ENCODE measurements at places on chromosomes 11 and 22.
A peak's percentile ranks its signal among the peaks of the same experiment; 100 is the strongest.

- no peak for DNase-seq
These were observed 42.2 kb downstream of the USP28 start for GRCh38 chr11:113833151-113833550.

- no peak for DNase-seq
These were observed 21.6 kb downstream of the USH1C start for GRCh38 chr11:17522655-17523054.

GRCh38 chr11:92776676-92777075 is 192.8 kb upstream of the MTNR1B start:
- DNase-seq, result no peak

DNA sequence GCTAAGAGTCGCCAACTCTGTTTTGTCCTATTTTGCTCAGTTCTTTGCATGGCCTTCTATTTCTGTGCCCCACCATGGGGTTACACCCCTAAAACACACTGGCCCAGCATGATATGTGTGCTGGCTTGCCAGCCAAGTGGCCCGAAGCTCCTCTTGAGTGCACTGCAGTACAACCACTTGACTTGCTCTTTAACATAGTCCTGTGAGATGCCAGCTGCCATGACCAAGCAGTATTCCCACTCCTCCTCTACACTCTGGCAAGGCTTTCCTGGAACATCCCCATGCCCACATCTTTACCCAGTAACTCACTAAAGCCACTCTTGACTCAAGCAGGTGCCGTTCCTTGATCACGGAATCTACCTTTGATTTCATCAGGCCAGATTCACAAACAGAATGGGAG is 102.9 kb upstream of the GAL start:
- no peak for DNase-seq

DNA sequence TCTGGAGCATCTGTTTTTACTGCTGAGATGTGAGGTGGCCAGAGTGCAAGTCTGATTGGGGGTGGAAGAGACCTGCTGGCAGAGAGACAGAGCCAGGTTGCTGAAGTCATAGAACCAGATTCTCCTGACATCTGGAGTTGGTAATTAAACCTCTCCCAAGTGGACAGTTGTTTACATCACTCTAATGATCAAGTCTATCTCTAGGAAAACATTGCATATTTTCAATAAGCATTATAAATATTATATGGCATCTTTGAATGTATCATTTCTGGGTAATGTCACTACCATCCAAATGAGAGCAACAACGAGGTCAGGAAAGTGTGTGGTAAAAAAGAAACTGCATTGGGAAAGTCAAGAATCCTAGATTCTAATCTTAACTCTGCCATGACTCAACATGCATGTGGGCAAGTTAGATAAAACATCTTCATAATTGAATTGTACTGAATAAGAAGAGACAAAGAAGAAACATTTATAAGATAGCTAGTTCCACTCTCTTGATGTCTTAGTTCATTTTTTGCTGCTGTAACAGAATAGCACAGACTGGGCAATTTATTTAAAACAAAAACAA is 351.2 kb upstream of the API5 start:
- no peak for DNase-seq

DNA sequence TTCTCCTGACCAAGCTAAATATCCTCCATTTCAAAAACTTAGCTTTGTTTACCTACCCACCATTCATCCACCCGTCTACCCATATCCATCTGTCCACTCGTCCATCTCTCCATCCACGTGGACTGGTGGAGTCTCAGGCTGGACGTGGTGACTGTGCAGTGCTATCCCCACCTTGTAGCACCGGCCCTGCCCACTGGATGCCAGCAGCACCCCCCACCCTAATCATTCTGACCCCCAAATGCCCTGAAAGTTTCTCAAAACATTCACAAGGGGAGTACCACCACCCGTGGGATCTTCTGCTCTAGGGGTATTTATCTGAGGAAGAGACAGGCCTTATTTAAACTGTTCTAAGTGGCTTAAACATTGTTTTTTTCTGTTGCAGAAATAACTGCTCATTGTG is 206.4 kb downstream of the TBC1D22A start:
- DNase-seq, result no peak

DNA sequence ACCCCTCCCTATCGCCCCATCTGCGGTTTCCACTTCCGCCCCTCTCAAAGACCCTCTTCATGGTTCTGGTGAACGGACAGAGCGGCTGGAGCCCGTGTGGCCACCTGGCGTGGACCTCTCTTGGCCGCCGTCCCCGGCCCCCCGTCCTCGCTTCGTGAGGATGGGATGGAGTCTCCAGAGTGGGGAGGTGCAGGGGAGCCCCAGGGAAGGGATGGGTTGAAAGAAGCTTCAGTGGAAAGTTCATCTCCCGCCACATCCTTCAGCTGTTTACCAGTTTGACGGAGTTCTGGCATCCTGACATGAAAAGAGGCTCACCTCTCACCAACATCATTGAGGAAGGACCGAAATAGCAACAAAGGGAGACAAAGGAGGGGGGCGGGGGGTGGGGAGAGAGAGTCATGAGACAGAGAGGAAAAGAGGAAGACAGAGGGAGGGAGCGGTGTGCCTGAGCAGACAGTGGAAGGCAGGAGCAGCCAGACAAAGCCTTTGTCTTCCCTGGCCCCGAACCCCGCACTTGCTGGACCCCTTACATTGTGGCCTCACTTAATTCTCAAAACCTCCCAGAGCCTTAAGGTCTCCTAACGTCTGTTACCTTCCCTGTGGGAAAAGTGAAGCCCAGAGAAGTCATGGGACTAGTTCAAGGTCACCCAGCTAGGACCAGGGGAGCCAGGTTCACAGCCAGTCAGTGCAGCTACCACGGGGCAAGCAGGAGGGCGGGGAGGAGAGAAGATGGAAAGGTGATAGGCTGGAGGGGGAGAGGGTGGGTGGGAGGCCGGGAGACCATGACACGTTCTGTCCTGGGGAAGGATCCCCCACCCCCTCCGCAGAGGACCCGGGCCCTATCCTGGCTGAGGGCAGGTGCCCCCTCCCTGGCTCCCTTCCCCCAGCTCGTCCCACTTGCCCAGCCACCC is 54.9 kb downstream of the CD6 start:
- no peak for DNase-seq

- DNase-seq, result no peak
These were observed 128.0 kb downstream of the RBFOX2 start for GRCh38 chr22:35900483-35901168.

- DNase-seq, result peak; percentile 78
These were observed 12.7 kb downstream of the TOM1 start for GRCh38 chr22:35312198-35313059.

GRCh38 chr22:46373921-46374662 is 38.6 kb downstream of the TRMU start:
- DNase-seq, result no peak

DNA sequence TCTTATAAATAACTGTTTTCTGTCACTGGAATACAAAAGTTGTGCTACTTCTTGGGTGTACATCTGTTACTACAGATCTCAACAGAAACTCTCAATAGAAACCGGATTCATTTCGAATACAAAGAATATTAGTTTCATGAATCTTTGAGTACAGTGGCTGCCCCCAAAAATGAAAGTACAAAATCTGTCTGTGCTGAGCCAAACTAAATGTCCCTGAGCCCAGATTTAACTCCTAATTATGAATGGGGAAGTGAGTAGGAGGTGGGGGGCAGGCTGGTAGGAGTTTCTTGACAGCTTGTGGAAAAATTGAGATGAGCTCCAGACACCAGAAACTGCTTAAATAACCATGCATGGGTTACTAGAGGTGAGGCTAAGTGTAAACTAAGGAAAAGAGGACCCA is 41.6 kb downstream of the PITPNB start:
- no peak for DNase-seq

DNA sequence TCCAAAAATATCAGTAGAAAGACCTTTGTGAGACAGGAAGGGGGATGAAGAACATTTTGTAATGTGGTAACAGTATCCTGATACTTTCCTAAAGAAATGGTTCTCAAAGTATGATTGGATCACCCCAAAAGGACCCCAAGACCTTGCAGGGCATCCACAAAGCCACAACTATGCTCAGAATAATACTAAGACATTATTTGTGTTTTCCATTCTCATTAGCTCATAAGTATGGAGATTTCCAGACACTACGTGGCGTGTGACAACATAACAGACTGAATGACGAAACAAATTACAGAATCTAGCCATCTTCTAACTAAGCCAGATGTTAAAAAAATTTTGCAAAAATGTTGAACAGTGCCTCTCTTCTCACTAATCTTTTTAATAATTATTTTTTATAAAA is 24.9 kb downstream of the CHEK2 start:
- no peak for DNase-seq

DNA sequence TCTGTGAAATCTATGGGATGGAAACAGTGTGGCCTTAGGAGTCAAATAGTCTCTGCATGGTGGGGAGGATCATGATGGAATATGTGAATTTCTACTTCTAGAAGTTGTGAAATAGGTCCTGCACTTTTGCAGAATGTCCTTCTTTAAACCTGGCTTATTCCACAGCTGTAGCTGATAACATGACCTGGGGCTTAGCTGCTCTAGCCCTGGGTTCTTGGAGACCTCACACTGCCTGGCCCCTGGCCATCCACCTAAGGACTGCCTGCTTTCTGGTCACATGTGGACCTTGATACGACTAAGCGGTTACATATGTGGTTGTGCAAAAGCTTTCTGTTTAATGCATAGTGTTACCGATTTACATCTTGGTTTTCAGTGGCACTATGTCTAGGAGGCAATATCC is 88.2 kb downstream of the SWAP70 start:
- no peak for DNase-seq

DNA sequence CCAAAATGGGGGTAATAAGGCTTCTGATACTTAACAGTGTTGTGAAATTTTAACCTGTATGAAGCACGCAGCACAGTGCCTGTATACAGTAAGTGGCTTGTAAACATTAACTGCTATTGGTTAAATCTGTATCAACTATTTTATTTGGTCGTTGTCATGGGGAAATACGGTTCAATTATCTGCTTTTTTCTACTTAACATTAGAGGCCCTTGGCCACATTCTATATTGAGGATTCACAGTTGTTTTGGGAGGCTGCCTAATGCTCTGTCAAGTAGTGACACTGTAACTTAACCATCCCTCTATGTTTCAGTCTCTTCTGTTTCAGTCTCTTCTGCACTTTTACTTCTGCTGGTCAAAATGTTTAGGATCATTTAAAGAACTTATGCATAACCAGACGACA is 95.6 kb downstream of the LDLRAD3 start:
- DNase-seq, result no peak

GRCh38 chr11:19259487-19260345 is 19.0 kb upstream of the E2F8 start:
- DNase-seq, result peak; percentile 24

DNA sequence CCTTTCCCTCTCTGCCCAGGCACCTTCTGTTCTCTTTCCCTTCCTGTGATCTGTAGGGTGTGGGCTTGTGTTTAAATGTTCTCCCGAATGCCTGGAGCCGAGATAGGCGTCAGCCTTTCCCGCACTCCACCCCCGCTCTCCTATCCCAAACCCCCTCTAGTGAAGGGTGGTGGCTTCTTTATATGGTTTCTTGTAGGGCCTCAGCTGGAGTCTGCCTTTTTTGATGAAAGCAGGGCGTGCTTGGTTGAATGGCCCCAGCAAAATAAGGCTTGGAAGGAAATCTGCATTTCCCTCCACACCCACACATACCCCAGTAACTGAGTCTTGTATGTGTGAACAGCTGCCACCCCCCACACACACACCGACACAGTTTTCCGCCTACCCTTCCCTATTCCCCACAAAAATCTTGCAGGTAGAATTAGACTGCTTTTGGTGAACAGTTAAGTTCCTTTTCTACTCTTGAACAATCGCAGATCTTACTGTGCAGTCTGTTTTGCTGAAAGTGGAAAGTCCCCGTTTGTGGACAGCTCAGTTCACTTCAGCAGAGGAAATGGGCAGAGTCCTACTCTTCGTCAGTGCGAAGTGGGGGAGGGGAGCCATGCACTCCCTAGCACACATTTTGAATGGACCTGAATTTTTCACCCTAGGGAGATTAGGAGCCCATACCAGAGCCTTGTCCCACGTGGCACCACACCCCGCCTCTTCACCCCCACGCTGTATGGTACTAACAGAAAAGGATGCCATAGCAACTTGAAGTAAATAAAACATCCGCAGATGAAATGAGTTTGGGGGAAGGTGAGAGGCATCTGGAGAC is 25.5 kb upstream of the GRK2 start:
- DNase-seq, result peak; percentile 84

- no peak for DNase-seq
These were observed 6.8 kb upstream of the ZBED5 start for GRCh38 chr11:10864688-10865087.

Data from stimulated activated naive B cell treated with anti-CD40 and anti-IgM and Interleukin-4, amounts not matched to agents 10 μg/mL and 1 μg/mL and 100 μg/mL, for 72 hours (primary cell).